EL (cell line): ENCODE measurements at places on chromosomes 1 and 21.

GRCh38 chr1:70909262-70909822, 138.3 kb downstream of the PTGER3 start:
- DNase-seq = no peak

DNA sequence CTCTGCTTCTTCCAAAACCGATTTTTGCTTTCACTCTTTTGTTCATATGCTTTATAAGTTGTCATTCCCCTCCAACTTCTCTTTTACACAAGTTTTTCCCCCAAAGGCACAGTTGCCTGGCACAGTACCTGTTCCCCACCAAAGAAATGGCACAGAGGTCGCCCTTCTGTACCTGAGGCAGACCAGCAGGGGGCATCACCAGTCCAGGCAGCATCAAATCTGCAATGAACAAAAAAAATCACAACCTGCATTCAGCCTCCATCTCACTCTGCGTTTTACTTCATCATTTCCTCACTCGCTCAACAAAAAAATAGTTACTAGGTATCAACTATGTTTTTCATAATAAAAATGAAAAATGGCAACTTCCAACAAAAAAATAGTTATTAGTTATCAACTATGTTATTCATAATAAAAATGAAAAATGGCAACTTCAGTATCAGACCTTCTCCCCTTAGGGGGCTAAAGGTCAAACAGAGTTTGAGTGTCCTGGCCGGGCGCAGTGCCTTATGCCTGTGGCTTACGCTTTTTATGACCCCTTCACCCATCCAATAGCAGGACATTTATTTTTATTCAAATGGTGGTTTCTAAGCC, 4.1 kb downstream of the EIF2D start:
- peak; percentile 39 for DNase-seq

- DNase-seq = no peak
Observed at GRCh38 chr1:203448521-203449061, 27.0 kb upstream of the PRELP start.

- no peak for DNase-seq
Observed at GRCh38 chr1:169081503-169082123, 24.9 kb upstream of the ATP1B1 start.

- DNase-seq = no peak
Observed at GRCh38 chr21:37159053-37159776, 86.2 kb downstream of the TTC3 start.

DNA sequence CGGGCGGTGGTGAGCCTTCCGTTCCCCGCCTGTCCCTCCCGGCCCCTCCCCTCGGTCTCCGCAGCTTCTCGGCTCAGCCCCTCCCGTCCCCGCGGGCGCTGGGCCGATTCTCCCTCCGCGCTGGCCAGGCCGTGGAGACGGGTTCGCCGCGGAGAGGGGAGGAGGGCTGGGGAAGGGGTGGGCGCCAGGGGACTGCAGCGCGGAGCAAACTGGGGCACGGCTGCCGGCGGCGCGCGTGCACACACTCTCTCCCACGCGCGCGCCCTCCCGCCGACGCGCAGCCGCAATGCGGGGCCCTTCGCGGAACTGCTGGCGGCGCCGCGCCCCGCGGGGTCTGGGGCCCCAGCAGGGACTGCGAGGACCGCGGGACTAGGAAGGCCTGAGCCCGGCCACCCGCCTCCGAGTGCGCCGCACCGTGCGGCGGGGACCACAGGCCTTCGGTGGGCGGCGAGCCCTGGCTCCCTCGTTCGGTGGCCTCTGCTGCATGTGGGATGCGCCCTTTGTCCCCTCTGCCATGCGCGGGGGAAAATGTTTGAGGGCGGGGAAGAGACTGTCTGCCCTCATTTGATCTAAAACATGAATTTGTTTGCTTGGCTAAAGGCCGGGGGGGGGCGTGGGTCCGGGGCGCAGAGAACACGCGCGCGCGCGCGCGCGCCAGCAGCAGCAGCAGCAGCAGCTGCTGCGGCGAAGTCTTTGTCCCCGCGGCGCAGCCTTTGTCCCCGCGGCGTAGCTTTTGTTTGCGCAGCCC, 90.7 kb upstream of the VAMP3 start:
- DNase-seq = peak; percentile 42

DNA sequence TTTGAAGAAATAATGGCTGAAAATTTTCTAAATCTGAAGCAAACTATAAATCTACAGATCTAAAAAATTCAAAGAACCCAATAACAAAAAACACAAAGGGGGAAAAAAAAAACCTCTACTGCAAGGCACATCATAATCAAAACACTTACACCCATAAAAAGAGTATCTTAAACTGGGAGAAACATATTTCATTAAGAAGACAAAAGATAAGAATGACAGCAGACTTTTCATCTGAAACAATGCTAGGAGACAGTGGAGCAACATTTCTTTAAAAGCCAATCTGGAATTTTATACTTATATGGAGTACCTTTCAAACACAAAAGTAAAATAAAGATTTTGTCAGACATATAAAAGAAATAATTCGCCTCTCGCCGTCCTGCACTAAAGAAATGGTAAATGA, 49.1 kb downstream of the COP1 start:
- DNase-seq = no peak

DNA sequence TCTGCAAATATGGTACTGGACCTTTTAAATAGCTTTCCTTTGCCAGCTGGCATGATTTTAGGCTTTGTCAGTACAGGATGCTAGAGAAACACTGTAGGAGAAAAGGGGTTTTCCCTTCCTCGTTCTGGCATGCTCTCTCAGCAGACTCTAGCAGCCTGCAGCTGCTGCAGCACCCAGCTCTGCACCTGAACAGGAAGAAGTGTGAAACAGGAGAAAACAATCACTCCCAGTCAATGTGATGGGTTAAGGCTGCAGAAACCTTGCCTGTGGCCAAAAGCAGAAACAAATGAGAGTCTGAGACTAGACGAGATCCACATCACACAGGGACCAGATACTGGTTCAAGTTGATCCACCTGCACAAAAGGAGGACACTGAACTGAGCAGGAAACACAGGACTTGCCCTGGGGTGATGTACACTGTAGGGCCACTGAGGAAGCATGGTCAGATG, 21.2 kb downstream of the OVGP1 start:
- no peak for DNase-seq
